Activated CD4-positive, alpha-beta T cell treated with anti-CD3 and anti-CD28 coated beads, Interleukin-2, amount 50 U/mL, for 4 hours (primary cell): ENCODE measurements at places on chromosomes 16 and 17.

- peak; percentile 29 for DNase-seq
Measured at GRCh38 chr17:49707246-49707607, 537 bp downstream of the SLC35B1 start.

GRCh38 chr17:73600103-73600871 is 44.0 kb downstream of the SDK2 start:
- no peak for DNase-seq

DNA sequence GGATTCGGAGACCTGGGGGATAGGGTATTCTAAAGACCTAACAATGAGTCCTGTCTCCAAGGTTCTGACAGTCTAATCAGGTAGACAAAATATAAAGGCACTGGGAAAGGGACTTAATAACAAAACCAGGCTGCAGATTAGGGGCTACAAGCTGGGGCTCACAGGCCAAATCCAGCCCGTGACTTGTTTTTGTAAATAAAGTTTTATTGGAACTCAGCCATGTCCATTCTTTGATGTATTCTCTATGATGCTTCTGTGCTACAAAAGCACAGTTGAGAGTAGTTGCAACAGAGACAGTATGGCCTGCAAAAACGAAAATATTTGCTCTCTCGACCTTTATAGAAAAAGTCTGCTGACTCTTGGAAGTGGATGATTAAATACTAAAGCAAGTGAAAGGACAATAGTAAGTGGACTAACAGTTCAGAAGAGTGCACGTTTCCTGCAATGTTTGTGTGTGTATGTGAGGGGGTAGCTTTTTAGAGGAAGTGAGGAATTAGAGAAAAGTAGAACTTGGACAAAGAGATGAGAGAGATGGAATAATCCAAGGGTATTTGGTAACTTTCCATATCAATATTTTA is 115.4 kb upstream of the ZFHX3 start:
- DNase-seq, result no peak

GRCh38 chr17:28879886-28880571 is 17.5 kb downstream of the FLOT2 start:
- DNase-seq, result no peak

GRCh38 chr17:75602644-75603043 is 15.0 kb downstream of the MYO15B start:
- no peak for DNase-seq

DNA sequence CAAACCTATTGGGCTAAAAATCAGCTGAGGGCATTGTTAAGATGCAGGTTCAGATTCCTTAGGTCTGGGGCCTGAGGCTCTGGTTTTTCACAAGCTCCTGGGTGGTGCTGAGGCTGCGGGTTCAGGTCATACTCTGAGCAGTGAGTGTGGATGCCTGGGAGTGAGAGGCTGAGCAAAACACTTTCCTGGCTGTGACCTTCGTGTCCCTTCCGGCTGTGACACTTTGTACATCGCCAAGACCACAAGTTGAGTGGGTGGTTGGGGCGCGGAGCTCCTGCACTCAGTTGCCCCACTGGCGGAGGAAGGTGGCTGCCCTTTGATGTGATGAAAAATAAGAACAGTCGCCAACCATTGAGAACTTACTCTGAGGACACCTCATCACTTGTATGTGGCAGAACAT is 24.8 kb downstream of the CCR7 start:
- peak; percentile 45 for DNase-seq

GRCh38 chr16:12764813-12765488 is 38.7 kb downstream of the CPPED1 start:
- no peak for DNase-seq

- DNase-seq, result no peak
Measured at GRCh38 chr17:43380307-43380706, 18.5 kb upstream of the ARL4D start.

DNA sequence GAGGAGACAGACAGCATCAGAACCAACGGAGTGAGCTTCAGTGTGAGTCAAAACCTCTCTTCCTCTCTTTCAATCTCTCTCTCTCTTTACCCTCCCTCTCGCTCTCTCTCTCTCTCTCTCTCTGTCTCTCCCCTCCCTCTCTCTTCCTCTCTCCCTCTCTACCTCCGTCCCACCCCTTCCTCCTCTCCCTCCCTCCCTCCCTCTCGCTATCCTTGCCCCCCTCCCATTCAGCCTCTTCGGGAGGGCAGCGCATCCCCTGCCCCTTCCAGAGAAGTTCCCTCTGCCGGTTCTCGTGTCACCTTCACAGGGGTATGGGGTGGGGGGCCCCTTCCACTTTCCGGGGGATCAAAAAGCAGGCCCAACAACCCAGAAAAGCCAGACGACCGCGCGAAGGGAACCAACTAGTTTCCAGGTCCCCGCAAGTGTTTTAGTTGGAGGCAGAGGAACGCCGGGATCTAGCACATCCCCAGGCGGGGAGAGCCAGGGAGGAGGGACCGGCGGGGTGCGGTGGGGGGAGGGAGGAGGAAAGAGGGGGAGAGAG is 28.9 kb upstream of the RBFOX1 start:
- no peak for DNase-seq

GRCh38 chr17:56699186-56699894 is 105.8 kb downstream of the NOG start:
- no peak for DNase-seq

DNA sequence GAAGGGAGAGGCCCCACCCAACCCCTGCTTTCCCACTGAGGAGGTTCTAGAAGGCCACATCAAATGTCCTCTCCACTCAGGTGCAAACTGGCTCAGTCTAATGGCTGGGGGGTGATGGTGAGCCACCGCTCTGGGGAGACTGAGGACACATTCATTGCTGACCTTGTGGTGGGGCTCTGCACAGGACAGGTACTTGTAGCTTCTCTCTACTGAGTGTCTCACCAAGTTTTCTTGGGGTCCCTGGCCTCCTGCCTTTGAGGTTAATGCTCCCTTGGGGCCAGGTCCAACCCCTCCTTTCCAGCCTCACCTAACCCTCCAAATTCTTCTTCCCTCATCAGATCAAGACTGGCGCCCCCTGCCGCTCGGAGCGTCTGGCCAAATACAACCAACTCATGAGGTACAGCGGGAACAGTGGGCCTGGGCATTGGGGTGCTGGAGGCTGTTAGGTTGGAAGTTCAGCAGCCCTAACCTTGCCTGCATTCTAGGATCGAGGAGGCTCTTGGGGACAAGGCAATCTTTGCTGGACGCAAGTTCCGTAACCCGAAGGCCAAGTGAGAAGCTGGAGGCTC is 5.7 kb downstream of the ENO3 start:
- peak; percentile 43 for DNase-seq

- no peak for DNase-seq
Measured at GRCh38 chr17:78723001-78723796, 58.9 kb downstream of the CYTH1 start.

- no peak for DNase-seq
Measured at GRCh38 chr16:67884684-67885083, at the start of gene NRN1L. TSS of gene NRN1L (plus strand) at chr16:67884885. CDS start at chr16:67884904, 19 bp downstream.

DNA sequence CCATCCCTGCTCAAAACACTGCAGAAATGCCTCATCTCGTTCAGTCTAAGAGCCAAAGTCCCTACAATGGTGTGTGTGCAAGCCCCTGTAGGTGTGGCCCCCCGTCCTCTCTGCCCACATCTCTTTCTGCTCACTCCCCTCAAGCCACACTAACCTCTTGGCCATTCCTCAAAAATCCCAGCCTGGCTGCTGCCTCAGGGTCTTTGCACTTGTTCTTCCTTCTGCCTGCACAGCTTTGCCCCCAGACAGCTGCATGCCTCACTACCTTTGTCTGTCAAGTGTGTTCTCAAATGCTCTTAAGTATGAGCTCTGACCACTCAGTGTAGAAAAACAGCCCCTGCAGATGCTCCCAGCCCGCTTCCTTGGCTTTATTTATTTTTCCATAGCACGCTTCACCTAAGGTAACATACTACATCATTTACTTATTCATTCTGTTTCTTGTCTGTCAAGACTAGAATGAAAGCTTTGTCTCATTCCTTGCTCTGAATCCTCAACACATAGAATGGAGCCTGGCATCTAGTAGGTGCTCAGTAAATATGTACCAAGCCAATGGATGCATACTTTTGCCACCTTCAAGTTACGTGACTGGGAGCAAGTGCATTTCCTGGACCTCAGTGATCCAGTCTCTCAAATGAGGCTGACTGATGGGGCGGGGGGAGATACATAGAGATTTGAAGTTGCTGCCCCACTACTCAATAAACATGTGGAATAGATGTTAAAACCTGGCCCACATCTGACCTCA is 38.1 kb downstream of the RAI1 start:
- no peak for DNase-seq

DNA sequence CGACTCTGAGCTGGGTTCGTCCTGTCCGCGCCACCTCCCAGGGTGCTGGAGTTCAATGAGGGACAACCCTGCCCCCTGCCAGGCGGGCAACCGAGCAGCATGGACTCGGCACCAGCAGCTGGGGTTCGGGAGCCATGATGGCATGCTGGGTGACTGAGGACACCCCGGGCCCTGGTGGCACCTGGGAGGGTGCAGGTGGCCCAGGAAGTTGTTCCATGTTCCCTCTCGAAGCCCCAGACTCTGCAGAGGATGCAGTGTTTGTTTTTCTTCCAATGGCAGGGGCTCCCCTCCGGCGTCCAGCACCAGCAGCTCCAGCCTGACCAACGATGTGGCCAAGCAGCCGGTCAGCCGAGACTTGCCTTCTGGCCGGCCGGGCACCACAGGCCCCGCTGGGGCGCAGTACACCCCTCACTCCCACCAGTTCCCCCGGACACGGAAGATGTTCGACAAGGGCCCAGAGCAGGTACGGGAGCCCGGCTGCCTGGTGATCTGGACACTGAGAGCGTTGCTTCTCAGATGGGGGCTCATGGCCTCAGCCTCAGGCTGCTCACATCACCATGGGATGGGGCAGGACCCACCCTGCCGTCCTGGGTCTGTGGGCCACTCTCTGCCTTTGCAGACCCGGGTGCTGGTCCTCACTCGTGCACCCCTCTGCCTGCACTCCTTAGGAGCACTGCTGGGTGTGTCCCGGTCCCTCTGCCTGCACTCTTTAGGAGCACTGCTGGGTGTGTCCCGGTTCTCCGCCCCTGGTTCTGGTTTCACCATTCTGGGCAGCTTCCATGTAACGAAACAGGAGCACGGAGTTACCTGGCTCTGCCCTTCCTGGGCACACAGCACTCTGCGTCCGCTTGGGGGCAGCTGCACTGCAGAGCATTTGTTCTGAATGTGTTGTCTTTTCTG is 68.2 kb upstream of the CHMP6 start:
- DNase-seq, result no peak

DNA sequence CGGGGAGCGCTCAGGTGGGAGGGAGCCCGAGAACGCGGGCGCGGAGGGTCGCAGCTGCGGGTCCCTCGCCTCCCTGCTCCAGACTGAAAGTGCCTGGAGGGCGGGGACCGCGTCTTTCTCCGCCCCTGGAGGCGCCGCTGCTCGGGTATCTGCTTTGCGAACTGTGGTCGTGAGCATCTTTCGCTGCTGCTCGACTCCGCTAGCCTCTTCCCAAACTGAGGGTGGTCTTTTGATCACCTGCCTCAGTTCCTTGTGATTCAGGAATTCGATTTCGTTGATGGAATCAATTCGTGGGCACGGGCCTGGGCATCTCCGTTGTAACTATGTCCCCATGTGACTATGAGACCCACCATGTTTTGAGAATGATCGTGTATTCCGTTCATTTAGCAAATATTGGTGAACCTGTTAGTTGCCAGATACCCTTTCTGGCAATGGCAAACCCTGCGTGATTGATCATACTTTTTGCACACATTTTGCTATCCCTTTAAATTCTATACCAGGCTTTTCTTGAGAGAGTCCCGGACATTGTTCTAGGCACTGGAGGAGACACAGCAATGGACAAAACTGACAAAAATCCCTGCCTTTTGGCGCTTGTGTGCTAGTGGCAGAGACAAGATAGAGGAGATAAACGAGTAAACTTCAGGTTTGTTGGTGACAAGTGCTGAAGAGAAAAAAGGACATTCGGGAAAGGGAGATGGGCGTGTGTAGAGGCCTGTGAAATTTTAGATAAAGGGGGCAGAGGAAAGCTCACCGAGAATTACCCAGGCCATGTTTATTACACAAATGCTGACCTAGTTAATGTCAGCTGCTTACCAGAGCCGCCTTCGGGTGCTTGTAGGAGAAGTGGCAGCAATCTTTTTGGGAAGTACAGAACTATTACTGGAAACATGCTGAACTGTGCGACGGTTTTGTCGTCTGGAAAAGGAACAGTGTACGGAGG is 948 bp downstream of the UTP18 start:
- no peak for DNase-seq

DNA sequence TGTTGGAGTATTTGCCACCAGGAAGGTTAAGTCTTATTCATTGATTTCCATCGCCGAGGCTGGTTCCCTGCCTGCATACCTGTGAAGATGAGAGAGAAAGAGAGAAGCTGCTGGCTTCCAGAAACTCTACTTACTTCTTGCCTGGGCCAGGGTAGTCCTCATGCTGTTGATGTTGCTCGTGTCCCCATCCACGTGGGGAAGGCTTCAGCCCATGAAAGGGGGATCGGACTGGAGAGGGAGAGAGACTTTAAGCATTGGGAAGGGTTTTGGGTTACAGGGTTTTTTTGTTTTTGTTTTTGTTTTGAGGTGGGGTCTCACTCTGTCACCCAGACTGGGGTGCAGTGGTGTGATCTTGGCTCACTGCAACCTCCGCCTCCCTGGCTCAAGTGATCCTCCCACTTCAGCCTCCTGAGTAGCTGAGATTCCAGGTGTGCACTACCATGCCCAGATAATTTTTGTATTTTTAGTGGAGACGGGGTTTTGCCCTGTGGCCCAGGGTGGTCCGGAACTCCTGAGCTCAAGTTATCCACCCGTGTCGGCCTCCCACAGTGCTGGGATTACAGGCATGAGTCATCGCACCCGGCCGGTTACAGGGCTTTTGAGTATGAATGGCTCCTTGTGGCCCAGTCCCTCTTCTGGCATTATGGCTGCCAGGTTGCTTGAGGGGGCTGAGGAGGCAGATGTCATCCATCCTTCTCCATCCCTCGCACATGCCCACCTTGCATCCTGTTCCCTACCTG is 26.6 kb downstream of the ITGB3 start:
- no peak for DNase-seq

GRCh38 chr16:71552698-71553503 is 24.0 kb downstream of the TAT start:
- DNase-seq, result no peak

DNA sequence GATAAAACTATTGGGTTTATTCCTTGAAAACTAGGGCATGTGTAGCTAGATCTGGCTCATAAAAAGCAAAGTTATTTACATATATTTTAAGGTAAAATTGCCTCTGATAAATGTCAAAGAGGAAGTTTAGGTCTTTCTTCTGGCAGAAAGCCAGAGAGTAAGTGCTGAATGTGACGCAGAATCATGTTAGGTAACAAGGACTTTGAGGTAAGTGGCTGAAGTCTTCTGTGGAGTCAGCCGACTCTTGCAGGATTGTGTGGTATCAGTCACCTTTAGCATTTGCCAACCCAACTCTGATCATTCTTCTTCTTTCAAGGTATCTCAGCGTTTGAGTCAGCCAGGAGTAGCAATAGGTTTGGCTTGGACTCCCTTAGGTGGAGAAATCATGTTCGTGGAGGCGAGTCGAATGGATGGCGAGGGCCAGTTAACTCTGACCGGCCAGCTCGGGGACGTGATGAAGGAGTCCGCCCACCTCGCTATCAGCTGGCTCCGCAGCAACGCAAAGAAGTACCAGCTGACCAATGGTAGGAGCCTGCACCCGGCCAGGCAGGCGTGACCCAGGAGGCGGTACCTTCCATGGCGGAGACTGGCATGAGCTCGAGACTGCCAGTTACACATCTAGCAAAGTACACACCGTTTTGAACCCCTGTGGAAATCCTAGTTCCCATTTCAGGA is 37.9 kb downstream of the SIAH1 start:
- no peak for DNase-seq
